ENCODE measurements at places on chromosomes 11 and 22. TPM values are rescaled to one million over a fixed set of nuclear protein-coding genes. Genes with fewer than 3 reads are reported as not detected.

GRCh38 chr11:71206186-71206585 is 46.2 kb downstream of the SHANK2 start:
- H3K27me3 ChIP-seq, result no peaks in the 10 kb centered on the region
- H3K4me1 ChIP-seq, result no peaks in the 10 kb centered on the region
- no peak for DNase-seq
- H3K27ac ChIP-seq, result no peak overlapping the region
- no peak overlapping the region for H3K4me3 ChIP-seq

DNA sequence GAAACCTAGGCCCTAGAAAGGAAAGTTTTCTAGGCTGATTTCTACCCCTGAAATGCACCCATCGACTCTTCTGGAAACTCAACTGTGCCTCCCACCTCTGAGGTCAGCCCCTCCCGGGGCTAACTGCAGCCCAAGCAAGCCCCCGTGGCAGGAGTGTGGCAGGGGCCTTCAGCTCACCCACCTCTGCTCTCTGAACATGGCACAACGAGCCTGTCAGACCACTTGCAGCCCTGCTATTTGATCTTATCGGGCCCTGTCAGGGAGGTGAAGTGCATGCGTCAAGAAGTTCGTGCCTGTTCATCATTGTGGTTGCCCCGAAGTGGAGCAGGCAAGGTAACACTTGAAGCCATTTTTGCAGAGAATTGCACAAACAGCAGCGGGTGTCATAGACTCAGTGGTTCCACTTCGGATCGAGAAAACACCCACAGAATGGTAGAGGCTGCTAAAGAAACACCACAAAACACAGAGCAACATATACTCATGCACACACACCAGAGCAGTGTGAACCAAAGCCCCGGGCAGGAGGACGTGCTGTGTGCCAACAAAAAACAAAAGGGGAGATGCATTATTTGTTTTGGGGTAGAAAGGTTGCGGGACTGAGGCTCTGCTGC is 262.7 kb downstream of the ETS1 start:
- H3K4me3 ChIP-seq, result no peak overlapping the region
- no peaks in the 10 kb centered on the region for H3K36me3 ChIP-seq
- no peaks in the 10 kb centered on the region for H3K4me1 ChIP-seq
- no peak overlapping the region for H3K27ac ChIP-seq
- DNase-seq, result no peak

DNA sequence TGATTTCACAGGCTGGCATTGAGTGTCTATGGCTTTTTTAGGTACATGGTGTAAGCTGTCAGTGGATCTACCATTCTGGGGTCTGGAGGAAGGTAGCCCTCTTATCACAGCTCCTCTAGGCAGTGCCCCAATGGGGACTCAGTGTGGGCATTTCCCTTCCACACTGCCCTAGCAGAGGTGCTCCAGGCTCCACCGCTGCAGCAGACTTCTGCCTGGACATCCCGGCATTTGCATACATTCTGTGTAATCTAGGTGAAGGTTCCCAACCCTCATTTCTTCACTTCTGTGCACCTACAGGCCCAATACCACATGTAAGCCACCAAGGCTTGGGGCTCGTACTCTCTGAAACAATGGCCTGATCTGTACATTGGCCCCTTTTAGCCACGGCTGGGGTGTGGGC is 78.3 kb downstream of the RNF169 start:
- no peaks in the 10 kb centered on the region for H3K27me3 ChIP-seq
- H3K36me3 ChIP-seq, result peaks cover 61% of the 10 kb centered on the region
- H3K4me3 ChIP-seq, result no peak overlapping the region
- no peak overlapping the region for H3K27ac ChIP-seq
- peaks cover 3% of the 10 kb centered on the region for H3K4me1 ChIP-seq
- no peak for DNase-seq

- no peak overlapping the region for H3K27ac ChIP-seq
- H3K27me3 ChIP-seq, result no peaks in the 10 kb centered on the region
- no peak overlapping the region for H3K4me3 ChIP-seq
- no peaks in the 10 kb centered on the region for H3K4me1 ChIP-seq
- no peak for DNase-seq
Measured at GRCh38 chr11:117738246-117738957, 58.6 kb downstream of the DSCAML1 start.

DNA sequence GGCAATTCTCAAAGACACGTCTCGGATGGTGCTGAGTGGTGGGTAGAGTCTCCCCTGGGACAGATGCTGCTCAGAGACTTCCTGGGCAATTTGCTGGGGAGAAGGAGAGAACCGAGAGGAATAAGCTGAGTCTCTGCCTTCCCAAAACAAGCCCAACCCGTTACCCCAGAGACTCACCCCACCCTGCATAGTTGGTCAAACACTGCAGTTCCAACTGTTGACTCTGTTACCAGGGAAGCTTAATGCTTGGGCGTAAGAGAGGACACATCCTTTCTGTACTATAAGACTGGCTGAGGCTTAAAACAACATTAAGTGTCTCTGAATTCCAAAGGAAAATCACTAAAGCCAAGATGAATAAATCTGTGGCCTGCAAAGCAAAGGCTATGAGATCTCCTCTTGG is 68.1 kb downstream of the CCDC81 start:
- H3K4me1 ChIP-seq, result peaks cover 29% of the 10 kb centered on the region
- H3K27me3 ChIP-seq, result no peaks in the 10 kb centered on the region
- no peak overlapping the region for H3K27ac ChIP-seq
- H3K4me3 ChIP-seq, result no peak overlapping the region

DNA sequence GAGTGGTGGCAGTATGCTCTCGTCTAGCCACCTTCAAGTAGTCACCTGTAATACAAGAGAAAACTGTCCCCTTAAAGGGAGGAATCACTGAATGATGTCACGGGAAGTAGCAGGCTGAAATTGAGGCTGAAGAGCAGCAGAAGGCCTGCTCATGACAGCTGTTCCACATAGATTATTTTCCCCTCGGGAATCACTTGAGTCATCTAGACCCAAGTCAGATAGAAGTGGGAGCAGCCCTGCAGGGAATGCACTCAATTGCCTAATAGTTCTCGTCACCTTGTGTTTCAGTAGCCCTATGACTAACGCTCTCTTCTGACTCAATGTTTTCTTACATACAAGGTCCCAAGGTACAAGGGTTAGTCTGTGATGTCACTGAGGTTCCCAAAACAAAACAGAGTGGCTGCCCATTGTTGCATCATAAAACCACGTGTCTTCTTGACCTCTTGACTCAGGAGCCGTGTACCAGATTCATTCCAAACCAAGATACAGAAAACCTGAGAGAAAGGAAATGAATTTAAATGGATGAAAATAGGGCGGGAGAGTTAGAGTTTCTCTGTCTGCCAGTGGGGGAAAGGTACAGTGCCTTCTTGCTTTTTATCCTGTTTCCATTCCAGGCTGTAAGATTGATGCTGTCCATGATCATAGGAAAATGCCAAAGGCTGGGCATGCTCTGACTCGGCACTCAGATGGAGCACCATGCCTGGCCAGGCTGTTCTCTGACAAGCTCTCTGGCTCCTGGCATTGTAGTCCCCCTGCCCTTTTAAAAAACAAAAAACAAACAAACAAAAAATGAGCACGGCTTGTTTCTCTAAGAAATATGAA is 21.6 kb upstream of the C11orf96 start:
- DNase-seq, result peak; percentile 46
- no peak overlapping the region for H3K4me3 ChIP-seq
- peaks cover 31% of the 10 kb centered on the region for H3K4me1 ChIP-seq
- peaks cover 25% of the 10 kb centered on the region for H3K36me3 ChIP-seq
- no peaks in the 10 kb centered on the region for H3K27me3 ChIP-seq

DNA sequence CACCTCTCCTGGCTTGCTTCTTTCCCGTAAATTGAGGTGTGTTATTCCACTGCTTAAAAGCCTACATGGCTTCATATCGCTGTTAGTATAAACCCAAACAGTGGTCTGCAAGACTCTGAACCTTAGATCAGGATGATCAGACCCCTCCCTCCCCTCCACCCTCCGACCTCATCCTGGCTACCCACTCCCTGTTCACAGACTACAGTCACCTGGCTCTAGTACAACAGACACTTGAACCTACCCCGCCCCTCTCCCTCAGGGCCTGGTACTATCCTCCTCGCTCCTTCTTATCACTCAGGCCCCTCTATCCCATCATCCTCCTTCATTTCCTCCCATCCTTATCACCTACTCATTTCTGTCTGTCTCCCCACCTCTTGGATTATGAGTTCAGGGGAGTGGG is 20.1 kb downstream of the PTPRJ start:
- no peak for DNase-seq
- no peaks in the 10 kb centered on the region for H3K27me3 ChIP-seq
- H3K27ac ChIP-seq, result no peak overlapping the region
- H3K4me1 ChIP-seq, result peaks cover 49% of the 10 kb centered on the region
- no peak overlapping the region for H3K4me3 ChIP-seq

DNA sequence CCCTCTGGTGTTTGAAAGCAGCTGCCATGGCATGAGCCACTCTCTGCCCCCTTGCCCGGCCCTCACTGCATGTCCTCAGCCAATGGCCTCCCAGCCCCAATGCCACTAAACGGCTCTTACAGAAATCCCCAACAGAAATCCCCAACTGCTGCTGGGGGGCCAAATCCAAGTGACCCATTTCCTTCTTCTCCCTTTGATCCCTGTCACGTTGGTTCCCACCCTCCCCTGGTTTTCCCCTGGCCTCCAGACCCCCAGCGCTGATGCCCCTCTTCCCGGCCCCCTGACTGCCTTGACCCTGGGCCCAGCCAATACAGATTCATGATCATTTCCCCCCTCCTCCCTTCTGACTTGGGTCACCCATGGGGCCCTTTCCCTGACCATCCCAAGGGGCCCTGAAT is 30.9 kb downstream of the IGLL1 start:
- H3K4me3 ChIP-seq, result no peak overlapping the region
- no peak overlapping the region for H3K27ac ChIP-seq
- no peaks in the 10 kb centered on the region for H3K4me1 ChIP-seq
- peaks cover 12% of the 10 kb centered on the region for H3K27me3 ChIP-seq
- H3K36me3 ChIP-seq, result no peaks in the 10 kb centered on the region

- peaks cover 3% of the 10 kb centered on the region for H3K36me3 ChIP-seq
- no peak for DNase-seq
- H3K4me3 ChIP-seq, result no peak overlapping the region
- H3K27me3 ChIP-seq, result peaks cover 3% of the 10 kb centered on the region
- H3K27ac ChIP-seq, result no peak overlapping the region
- H3K4me1 ChIP-seq, result peaks cover 16% of the 10 kb centered on the region
Measured at GRCh38 chr11:95486466-95486865, 255.5 kb upstream of the SESN3 start.

GRCh38 chr22:37887584-37888378 is 18.3 kb upstream of the MICALL1 start:
- DNase-seq, result peak; percentile 89
- no peaks in the 10 kb centered on the region for H3K27me3 ChIP-seq
- peaks cover 36% of the 10 kb centered on the region for H3K4me1 ChIP-seq
- H3K27ac ChIP-seq, result peak overlapping the region; percentile 70

DNA sequence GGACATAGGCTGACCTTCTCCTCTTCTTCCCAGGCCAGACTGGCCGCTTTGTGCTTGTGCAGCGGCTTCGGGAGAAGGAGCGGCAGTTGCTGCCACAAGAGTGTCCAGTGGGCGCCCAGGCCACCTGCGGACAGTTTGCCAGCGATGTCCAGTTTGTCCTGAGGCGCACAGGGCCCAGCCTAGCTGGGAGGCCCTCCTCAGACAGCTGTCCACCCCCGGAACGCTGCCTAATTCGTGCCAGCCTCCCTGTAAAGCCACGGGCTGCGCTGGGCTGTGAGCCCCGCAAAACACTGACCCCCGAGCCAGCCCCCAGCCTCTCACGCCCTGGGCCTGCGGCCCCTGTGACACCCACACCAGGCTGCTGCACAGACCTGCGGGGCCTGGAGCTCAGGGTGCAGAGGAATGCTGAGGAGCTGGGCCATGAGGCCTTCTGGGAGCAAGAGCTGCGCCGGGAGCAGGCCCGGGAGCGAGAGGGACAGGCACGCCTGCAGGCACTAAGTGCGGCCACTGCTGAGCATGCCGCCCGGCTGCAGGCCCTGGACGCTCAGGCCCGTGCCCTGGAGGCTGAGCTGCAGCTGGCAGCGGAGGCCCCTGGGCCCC is 1.4 kb downstream of the RASSF7 start:
- peak overlapping the region; percentile 78 for H3K4me3 ChIP-seq
- H3K36me3 ChIP-seq, result peaks cover 1% of the 10 kb centered on the region
- H3K4me1 ChIP-seq, result peaks cover 18% of the 10 kb centered on the region
- DNase-seq, result no peak

GRCh38 chr11:126313826-126314225 is 10.0 kb downstream of the DCPS start:
- peaks cover 14% of the 10 kb centered on the region for H3K36me3 ChIP-seq
- H3K4me1 ChIP-seq, result peaks cover 49% of the 10 kb centered on the region
- DNase-seq, result no peak
- no peak overlapping the region for H3K4me3 ChIP-seq
- no peak overlapping the region for H3K27ac ChIP-seq

DNA sequence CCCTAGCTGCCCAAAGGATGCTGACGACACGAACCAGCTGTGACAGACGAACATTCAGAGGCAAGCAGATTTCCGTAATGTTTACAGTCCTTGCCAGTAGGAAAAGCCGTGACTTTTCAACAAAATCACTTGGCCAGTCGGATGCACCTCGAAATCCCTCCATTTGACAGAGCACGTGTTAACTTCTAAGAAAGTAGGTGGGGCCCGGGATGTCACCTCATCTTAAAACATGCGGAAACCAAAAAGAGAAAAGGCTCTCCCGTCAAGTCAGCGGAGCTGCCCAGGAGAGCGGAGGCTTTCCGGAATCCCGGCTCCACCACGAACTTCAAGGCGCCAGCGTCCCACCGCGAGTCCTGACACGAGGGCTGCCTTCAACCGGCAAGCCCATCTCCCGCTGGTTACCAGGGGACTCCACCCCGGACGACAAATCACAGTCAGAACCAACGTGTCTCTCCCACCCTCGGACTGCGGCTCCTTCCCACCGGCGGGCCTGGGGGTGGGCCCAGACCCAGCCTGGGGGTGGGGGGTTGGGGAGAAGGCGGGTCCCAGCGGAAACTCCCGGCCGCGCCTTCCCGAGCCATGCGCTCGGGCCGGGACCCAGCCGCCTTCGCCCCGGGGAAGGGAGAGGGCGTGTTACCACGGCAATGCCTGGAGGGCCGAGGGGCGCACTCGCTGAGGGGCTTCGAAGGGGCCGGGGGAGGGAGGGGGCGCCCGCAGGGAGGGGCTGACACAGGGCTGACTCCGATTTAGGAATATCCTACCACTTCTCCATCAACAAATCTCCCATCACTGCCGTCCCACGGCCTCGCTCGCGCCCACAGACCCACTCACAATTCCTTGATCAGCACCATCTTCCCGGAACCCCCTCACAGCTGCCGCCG is 475 bp downstream of the PITPNB start:
- peaks cover 59% of the 10 kb centered on the region for H3K4me1 ChIP-seq
- no peaks in the 10 kb centered on the region for H3K27me3 ChIP-seq
- peak overlapping the region; percentile 99 for H3K27ac ChIP-seq
- H3K4me3 ChIP-seq, result peak overlapping the region; percentile 99

Gene GRIA4
- total RNA-seq, result not detected

Gene YPEL4
- total RNA-seq, result 0.24 TPM

Gene CD59
- total RNA-seq, result 857 TPM

Gene PGA4
- total RNA-seq, result not detected

Gene LARGE2
- not detected for total RNA-seq

Gene ZNRF3
- 6.4 TPM for total RNA-seq

Gene TRIM49D2
- not detected for total RNA-seq
